Activated CD4-positive, alpha-beta T cell treated with anti-CD3 and anti-CD28 coated beads for 1 hour (primary cell): ENCODE measurements at places on chromosomes 4 and X.

GRCh38 chr4:75248770-75249407 is 265.3 kb downstream of the RCHY1 start:
- no peak for DNase-seq

- no peak for DNase-seq
Observed at GRCh38 chrX:24167719-24168472, 18.4 kb downstream of the ZFX start.

DNA sequence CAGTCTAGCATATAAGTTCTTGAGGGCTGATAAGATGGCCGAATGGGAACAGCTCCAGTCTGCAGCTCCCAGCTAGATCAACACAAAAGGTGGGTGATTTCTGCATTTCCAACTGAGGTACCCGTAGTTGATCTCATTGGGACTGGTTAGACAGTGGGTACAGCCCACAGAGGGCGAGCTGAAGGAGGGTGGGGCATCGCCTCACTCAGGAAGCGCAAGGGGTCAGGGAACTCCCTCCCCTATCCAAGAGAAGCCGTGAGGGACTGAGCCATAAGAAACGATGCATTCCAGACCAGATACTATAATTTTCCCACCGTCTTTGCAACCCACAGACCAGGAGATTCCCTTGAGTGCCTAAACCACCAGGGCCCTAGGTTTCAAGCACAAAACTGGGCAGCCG is 109.0 kb downstream of the RPS6KA6 start:
- no peak for DNase-seq

DNA sequence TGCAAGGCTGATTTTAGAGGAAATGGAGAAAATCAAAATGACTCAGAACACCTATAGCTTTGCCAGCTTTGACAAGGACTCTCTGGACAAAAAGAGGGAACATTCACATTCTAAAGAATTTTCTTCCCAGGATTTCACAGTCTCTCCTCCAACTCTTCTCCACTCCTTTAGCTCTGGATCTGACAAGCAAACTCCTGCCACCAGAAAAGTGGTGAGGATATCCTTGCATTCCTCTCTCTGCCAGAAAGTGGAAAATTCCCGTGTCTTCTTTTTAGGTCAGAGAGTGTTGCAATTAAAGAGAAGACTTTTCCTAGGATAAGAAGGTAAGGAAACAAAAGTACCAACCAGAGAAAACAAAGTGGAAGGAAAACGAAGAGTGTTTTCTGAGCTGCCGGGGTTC is 16.1 kb upstream of the PDGFRA start:
- DNase-seq = no peak

- no peak for DNase-seq
Observed at GRCh38 chrX:44431194-44431593, 87.7 kb upstream of the EFHC2 start.

GRCh38 chr4:93912146-93912545 is 83.6 kb downstream of the ATOH1 start:
- DNase-seq = no peak

GRCh38 chr4:173415885-173416653 is 17.2 kb upstream of the SCRG1 start:
- DNase-seq = no peak
